ENCODE measurements at places on chromosomes 2 and 18.

GRCh38 chr18:79973517-79973916 lies 9.1 kb downstream of the HSBP1L1 start:
- no peak for DNase-seq

- DNase-seq = no peak
These were observed 20.2 kb upstream of the COL5A2 start for GRCh38 chr2:189199797-189200196.

DNA sequence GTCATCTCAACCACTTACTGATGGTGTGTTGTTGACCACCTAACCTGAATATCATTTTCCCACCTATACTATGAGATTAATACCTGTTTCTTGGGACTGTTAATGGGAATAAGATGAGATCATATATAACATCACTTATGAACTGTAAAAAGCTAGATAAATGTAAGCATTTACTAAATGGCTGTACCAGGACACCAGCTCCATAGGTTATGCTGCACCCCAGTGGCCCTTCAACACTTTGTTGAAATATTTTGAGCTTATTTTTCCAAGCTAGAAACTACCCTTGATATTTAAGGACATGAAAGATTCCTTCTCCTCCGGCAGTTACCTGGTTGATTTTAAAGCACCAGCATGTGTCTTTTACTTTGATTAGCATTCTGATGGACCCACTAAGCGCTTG lies 138.0 kb upstream of the CDCA7 start:
- no peak for DNase-seq

GRCh38 chr2:38374984-38375383 lies 2.1 kb downstream of the ATL2 start:
- no peak for DNase-seq

DNA sequence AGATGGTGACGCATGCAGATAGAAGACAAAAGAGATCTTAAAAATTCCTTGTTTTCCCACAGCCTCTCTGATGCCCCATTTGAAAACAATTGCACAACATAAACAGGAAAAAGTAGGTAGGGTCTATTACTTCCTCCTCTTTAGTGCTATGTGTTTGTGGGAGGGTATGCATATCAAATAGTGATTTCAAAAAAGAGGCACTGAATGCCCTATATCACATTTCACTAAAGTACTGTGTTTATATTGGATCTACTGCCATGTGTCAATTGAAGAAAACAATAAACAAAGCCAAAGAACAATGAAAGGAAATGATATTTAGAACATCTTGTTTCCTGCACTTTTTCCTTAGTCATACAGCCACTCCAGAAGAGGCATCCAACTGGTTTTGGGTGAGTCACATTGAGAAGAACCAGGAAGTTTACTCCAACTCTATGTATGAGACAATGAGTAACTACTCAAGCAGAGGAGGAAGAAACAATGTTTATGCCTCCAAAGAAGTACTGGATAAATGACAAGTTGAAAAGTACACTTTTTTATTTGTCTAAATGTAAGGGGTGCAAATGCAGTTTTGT lies 583.6 kb downstream of the FBXO15 start:
- peak; percentile 34 for DNase-seq

DNA sequence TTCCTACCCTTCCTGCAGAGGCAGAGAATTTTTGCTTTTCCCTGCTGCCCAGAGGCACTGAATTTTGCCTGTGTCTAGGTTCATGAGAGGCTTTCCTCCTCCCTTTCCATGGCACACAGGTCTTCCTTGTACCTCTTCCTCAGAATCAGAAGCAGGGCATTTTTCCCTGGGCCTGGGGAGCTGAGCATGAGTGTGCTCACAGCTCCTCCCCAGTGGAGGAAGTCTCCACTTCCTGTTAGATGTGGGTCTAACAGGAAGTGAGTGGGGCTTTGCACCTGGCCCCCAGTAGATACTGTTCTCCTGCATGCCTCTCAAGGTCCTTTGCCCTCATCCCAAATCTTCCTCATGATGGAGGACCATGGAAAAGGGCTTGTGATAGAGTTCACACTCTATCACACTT lies 297.2 kb upstream of the FIGN start:
- DNase-seq = no peak

DNA sequence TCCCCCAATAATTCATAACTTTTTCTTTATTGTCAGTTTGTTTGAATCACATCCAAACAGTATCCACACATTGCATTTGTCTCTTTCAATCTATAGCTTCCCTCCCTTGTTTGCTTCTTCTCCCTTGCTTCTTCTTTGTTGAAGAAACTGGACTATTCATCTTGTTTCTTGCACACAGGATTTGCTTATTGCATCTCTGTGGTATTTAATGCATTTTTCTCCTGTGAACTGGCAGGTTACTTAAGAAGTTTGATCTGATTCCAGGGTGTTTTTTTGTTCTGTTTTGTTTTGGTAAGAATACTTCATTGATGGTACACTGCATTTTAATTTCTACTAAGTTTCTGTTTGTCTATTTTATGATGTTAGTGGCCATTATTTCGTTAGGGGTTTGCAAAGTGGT lies 166.8 kb downstream of the CAMKMT start:
- peak; percentile 79 for DNase-seq

DNA sequence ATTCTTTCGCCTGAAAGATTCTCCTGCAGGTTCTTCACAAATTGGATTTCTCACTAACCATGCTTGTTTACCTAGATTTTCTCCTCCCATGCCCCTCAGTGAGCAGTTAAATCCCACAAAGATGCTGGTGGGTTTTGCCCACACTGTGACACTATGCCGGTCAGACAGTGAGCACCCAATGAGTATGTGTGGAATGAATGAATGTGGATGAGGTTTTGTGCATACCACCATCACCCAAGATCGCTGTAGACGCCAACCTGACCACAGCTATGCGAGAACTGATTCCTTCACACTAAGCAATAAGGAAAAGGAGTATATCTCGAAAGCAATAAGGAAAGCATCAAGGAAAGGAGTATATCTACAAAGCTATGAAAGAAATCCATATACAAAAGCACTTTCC lies 116.7 kb downstream of the PID1 start:
- peak; percentile 13 for DNase-seq

DNA sequence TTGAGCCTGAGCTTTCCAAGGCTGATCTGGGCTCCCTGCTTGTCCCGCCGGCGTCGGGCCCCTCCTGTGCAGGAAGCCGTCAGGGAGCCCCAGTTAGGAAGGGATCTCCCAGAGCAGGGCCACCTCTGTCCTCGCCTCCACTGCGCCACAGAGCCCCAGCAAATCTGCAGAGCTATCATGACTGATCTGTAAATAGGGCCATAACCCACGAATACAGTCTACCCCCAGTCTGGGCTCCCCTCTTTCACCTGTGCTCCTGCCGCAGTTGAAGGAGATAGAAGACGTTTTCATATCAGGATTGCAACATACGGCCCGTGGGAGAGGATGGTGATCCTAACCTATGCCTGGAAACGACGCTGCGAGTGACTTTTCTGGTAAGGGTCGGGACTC lies 138.7 kb downstream of the PTGR3 start:
- no peak for DNase-seq

GRCh38 chr18:63762518-63762917 lies 12.7 kb upstream of the SERPINB7 start:
- DNase-seq = peak; percentile 89

All from AG09309 (cell line).